ENCODE measurements at places on chromosomes 7 and 10. TPM values are rescaled to one million over a fixed set of nuclear protein-coding genes. Genes with fewer than 3 reads are reported as not detected.

- DNase-seq, result no peak
Measured at GRCh38 chr7:152527610-152528032, 91.8 kb upstream of the KMT2C start.

- no peak for DNase-seq
Measured at GRCh38 chr7:73974101-73974947, 53.6 kb upstream of the ELN start.

DNA sequence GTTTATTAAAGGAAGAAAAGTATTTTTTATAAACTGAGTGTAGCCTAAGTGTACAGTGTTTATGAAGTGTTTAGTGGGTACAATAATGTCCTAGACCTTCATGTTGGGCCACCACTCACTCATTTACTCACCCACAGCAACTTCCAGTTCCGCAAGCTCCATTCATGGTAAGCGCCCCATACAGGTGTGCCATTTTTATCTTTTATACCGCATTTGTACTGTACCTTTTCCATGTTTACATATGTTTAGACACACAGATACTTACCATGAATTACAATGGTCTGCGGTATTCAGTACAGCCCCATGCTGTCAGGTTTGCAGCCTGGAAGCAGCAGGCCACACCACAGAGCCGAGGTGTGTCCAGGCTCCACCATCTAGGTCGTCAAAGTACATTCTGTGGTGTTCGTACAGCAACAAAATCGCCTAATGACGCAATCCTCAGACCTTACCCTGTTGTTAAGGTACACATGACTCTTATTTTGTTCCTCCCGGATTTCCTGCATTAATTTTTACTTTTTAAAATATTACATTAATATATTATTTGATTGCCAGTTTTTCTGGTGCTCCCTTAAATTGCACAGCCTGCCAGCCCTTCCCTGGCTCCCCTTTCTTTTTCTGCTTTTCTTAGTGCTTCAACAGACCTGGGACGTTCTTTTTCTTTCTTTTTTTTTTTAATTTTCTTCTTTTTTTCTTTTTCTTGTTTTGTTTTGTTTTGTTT, 881 bp upstream of the SSBP1 start:
- no peak for DNase-seq

DNA sequence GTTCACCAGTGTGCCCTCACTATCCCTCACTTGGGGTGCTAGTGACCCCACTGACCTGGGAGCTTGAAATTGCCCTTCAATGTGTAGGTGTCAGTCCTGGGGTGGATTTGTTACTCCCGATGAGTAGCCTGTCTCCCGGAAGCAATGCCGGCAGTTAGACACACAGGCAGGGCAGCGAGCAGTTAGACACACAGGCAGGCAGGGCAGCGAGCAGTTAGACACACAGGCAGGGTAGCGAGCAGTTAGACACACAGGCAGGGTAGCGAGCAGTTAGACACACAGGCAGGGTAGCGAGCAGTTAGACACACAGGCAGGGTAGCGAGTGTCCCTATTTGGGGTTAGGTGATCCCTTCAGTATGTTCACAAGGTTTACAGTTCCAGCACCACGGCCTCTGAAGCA, 44.0 kb downstream of the VWA2 start:
- no peak for DNase-seq

TUBB8 gene
- not detected for polyA plus RNA-seq

NUTM2A gene
- polyA plus RNA-seq, result 0.06 TPM

ABCA13 gene
- 0.04 TPM for polyA plus RNA-seq

GRCh38 chr7:1642291-1642731, 27.8 kb upstream of the ELFN1 start:
- no peak for DNase-seq

HOGA1 gene
- 0.41 TPM for polyA plus RNA-seq

Data from AG04450 (cell line).